ENCODE measurements at places on chromosomes 2 and 18. TPM values are rescaled to one million over a fixed set of nuclear protein-coding genes. Genes with fewer than 3 reads are reported as not detected.

GRCh38 chr2:33650171-33650570 is 51.1 kb upstream of the FAM98A start:
- no peak for DNase-seq
- H3K4me1 ChIP-seq = no peaks in the 10 kb centered on the region
- no peaks in the 10 kb centered on the region for H3K36me3 ChIP-seq
- H3K27me3 ChIP-seq = no peaks in the 10 kb centered on the region
- no peak overlapping the region for H3K4me3 ChIP-seq

GRCh38 chr2:188978291-188979081 is 4.3 kb downstream of the COL3A1 start:
- no peak overlapping the region for H3K27ac ChIP-seq
- no peaks in the 10 kb centered on the region for H3K27me3 ChIP-seq
- H3K36me3 ChIP-seq = no peaks in the 10 kb centered on the region
- H3K4me3 ChIP-seq = peak overlapping the region; percentile 21

The TCF23 gene
- 0.38 TPM for total RNA-seq

- H3K36me3 ChIP-seq = no peaks in the 10 kb centered on the region
- H3K27me3 ChIP-seq = no peaks in the 10 kb centered on the region
- H3K27ac ChIP-seq = no peak overlapping the region
- H3K4me1 ChIP-seq = no peaks in the 10 kb centered on the region
- DNase-seq = no peak
- H3K4me3 ChIP-seq = no peak overlapping the region
Observed at GRCh38 chr2:239025951-239026461, 178.1 kb downstream of the TWIST2 start.

The ALKAL2 gene
- total RNA-seq = 18.2 TPM

DNA sequence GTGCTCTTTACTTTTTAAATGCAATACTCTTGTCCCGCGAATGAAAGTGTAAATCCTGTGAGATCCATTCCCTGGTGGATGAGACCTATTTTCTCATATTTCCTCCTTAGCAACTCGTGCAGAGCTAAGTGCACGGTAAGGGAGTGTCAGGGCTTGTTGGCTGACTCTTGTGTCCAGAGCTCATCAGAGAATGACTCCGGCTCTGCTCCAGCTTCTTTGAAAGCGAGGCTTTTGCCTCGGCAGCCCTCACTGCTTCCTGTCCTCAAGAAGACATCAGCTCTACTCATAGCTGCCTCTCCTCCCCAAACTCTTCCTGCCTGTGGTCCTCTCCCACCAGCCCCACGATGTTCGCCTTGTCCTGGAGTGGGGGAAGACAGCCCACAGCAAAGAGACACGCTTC is 70.7 kb downstream of the LIPG start:
- peaks cover 13% of the 10 kb centered on the region for H3K4me1 ChIP-seq
- no peaks in the 10 kb centered on the region for H3K36me3 ChIP-seq
- no peak for DNase-seq
- H3K27me3 ChIP-seq = no peaks in the 10 kb centered on the region

- peak overlapping the region; percentile 67 for H3K4me3 ChIP-seq
- no peaks in the 10 kb centered on the region for H3K36me3 ChIP-seq
- peaks cover 11% of the 10 kb centered on the region for H3K4me1 ChIP-seq
- DNase-seq = peak; percentile 84
- H3K27me3 ChIP-seq = peaks cover 22% of the 10 kb centered on the region
Observed at GRCh38 chr18:37564711-37565100, 892 bp downstream of the CELF4 start.

DNA sequence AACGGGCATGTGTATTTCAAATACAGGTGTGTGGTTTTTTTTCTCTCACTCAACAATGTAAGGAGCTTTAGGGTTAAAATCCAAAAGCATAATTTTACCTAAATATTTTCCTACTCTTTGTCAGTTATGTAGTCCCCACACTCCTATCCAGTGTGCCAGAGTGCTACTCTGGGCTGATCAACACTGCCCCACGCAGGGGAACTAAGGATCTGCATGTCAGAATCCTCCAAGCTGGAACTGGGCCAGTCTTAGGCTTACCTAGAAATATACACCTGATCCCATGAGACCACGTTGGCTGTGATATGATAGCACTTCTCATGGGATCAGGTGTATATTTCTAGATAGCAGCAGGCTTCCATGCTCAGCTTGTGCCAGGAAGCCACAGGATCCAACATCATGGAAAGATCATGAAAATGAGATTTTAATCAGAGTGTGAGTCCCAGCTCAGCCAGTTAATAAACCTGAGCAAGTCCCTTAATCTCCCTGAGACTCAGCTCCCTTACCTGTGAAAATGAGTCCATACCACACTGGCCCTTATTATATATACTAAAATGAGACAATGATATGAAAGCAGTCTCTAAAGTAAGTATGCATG is 29.7 kb downstream of the CCDC141 start:
- DNase-seq = no peak
- no peak overlapping the region for H3K27ac ChIP-seq
- no peaks in the 10 kb centered on the region for H3K36me3 ChIP-seq
- H3K4me1 ChIP-seq = no peaks in the 10 kb centered on the region

GRCh38 chr18:6891788-6892187 is 162.3 kb downstream of the ARHGAP28 start:
- DNase-seq = no peak
- peaks cover 8% of the 10 kb centered on the region for H3K36me3 ChIP-seq
- H3K4me3 ChIP-seq = no peak overlapping the region
- no peak overlapping the region for H3K27ac ChIP-seq
- H3K4me1 ChIP-seq = no peaks in the 10 kb centered on the region
- no peaks in the 10 kb centered on the region for H3K27me3 ChIP-seq

- no peaks in the 10 kb centered on the region for H3K36me3 ChIP-seq
- no peak overlapping the region for H3K4me3 ChIP-seq
- H3K27me3 ChIP-seq = no peaks in the 10 kb centered on the region
- no peak overlapping the region for H3K27ac ChIP-seq
- H3K4me1 ChIP-seq = no peaks in the 10 kb centered on the region
- DNase-seq = no peak
Observed at GRCh38 chr18:25669741-25670140, 317.8 kb upstream of the ZNF521 start.

The KANSL3 gene
- total RNA-seq = 48.8 TPM

The FNDC4 gene
- total RNA-seq = 18.0 TPM

DNA sequence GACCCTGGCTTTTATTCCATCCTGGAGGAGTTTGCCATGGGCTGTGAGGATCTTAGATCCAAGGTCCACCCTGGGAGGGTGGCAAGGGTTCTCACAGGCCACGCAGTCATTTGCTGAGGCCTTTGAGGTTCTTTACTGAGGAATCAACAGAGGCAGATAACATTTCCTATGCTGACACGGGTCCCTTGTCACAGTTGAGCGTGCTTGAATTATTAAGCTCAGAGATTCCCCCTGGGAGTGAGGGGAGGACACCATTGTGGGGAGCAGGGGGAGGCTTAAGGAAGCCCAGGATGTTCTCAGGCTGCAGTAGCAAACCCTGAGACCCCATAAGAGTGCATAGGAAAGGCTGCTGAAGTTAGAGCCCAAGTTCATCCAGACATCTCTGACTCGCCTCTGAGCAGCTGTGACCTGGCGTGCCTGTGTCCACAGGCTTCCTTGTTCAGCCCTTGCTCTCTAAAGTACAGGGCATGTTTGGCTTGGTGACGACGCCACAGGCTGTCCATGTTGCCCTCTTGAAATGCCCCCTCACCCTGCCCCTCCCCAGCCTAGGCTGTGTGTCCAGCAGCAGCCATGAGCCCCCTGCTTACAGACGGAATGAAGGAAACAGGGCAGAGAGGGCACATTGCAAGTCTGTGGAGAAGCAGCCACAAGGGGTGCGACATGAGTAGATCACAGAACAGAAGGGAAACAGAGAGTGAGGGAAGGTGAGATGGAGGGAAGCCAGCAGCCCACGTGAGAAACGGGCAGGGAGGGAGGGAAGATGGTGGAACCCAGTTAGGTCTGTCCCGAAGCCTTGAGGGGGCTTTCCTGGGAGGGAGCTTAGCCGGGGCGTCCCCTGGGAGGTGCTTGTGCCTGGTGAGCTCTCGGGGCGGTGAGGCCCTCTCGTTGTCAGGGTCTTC is 34.0 kb downstream of the NAPG start:
- DNase-seq = peak; percentile 29
- H3K36me3 ChIP-seq = no peaks in the 10 kb centered on the region
- H3K27ac ChIP-seq = peak overlapping the region; percentile 34
- H3K4me1 ChIP-seq = peaks cover 5% of the 10 kb centered on the region
- H3K4me3 ChIP-seq = peak overlapping the region; percentile 56

- no peaks in the 10 kb centered on the region for H3K4me1 ChIP-seq
- H3K27me3 ChIP-seq = no peaks in the 10 kb centered on the region
- no peak for DNase-seq
- no peak overlapping the region for H3K27ac ChIP-seq
Observed at GRCh38 chr18:36527740-36528455, 230.4 kb downstream of the FHOD3 start.

GRCh38 chr2:160375037-160375436 is 118.6 kb downstream of the RBMS1 start:
- H3K27ac ChIP-seq = no peak overlapping the region
- H3K4me3 ChIP-seq = no peak overlapping the region
- peaks cover 5% of the 10 kb centered on the region for H3K4me1 ChIP-seq
- no peak for DNase-seq

GRCh38 chr2:43609290-43609918 is 13.6 kb upstream of the THADA start:
- H3K4me1 ChIP-seq = peaks cover 2% of the 10 kb centered on the region
- H3K27ac ChIP-seq = no peak overlapping the region
- H3K36me3 ChIP-seq = no peaks in the 10 kb centered on the region
- DNase-seq = no peak
- no peak overlapping the region for H3K4me3 ChIP-seq

The ELOA2 gene
- not detected for total RNA-seq

GRCh38 chr2:96316999-96317398 is 8.1 kb upstream of the ITPRIPL1 start:
- no peak for DNase-seq
- H3K4me1 ChIP-seq = peaks cover 7% of the 10 kb centered on the region
- no peak overlapping the region for H3K4me3 ChIP-seq
- H3K27me3 ChIP-seq = peaks cover 4% of the 10 kb centered on the region
- H3K27ac ChIP-seq = no peak overlapping the region
- no peaks in the 10 kb centered on the region for H3K36me3 ChIP-seq

GRCh38 chr2:66433945-66434678 is 813 bp upstream of the MEIS1 start:
- peaks cover 6% of the 10 kb centered on the region for H3K4me1 ChIP-seq
- H3K4me3 ChIP-seq = peak overlapping the region; percentile 91
- no peaks in the 10 kb centered on the region for H3K27me3 ChIP-seq
- H3K36me3 ChIP-seq = peaks cover 2% of the 10 kb centered on the region
- peak; percentile 85 for DNase-seq
